NCI-H2171 (cell line): ENCODE measurements at places on chromosomes 16 and 17.

DNA sequence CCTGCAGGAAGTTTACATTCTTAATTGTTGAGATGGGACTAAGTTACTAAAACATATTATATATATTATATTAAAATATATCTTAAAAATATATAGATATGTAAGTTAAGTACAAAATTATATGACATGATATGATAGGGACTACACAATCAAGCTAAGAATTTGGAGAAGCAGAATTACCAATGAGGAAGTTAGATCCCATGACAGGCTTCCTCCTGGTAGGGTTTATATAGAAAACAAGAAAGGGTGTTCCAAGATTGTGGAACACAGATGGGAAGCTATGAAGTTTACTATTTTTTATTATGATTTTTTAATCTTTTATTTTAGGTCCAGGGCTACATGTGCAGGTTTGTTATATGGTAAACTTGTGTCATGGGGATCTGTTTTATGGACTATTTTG, 260.8 kb upstream of the ZFHX3 start:
- no peak for DNase-seq

- no peak for DNase-seq
Measured at GRCh38 chr17:38861399-38861843, 7.9 kb upstream of the RPL23 start.

- DNase-seq: no peak
Measured at GRCh38 chr16:17471719-17472461, 1.1 kb upstream of the XYLT1 start.

GRCh38 chr17:71335212-71335611, 785.6 kb upstream of the SOX9 start:
- no peak for DNase-seq

DNA sequence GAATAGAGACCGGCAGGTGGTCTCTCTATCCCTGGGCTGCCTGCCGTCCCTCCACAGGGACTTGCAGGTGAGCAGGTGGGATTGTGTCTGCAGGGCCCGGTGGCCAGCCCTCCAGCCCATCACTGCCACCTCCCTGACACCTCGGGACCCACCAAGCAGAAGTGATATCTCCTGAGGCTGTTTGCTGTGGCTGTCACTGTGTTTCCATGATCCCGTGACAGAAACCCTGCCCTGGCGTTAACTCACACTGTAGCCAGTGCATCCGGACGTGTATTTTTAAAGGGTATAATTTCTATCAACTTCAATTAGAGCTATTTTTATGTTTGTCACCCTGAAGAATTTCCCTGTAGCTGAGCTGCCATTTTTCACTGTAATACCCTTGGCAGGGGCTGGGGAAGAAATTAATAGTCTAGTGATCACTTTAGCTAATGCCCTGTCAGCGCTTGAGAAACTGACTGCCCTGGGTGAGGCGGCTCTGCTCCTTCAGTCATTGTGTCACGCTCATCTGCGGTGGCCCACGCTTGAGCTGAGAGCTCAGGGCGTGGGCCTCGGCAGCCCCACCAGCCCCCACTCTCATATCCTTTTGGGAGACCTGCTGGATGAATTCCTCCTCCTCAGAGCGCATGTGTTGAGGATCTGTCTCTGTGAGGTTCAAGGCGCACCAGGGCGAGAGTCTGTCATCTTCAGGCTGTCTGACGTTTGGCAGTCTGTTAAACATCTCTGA, 229.9 kb upstream of the CIBAR2 start:
- no peak for DNase-seq

GRCh38 chr17:1494203-1494602, 1.7 kb upstream of the MYO1C start:
- no peak for DNase-seq

GRCh38 chr16:518858-519257, 8.7 kb upstream of the CAPN15 start:
- no peak for DNase-seq

DNA sequence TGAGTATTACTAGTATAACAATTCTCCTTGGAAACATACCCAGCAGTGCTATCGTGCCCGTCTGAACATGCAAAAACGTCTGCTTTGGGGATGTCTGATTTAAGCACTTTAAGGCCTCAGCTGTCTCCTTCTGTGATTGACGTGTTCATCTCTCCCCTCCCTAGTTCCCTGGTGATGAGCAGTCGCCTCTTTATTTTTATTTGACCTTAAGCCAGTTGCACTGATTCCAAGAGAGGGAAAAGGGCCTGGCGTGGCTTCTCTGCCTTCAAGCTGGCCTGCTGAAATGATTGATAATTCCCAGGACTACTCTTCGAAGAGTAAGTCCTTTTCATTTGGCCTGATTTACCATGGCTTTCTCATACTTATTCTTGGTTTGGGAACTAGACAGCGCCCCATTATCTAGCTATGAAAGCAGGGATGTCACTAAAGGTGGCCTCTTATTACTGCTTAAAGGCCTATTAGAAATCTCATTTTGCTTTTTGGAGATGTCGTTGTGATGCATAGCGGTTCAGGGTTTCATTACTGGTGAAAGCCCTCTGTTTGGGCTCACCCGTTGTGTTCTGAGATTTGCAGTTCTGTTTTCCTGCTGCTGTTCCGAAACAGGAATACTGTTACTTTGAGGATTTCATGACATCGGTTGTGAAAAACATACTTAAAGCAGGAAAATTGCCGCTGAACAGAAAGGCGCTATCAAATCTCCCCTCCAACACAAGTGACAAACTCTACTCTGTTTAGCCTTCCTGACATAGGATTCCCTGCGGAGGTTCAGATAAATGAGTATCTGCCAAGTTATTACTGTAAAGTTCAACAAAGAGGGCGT, 65.5 kb downstream of the IQCK start:
- DNase-seq: no peak

DNA sequence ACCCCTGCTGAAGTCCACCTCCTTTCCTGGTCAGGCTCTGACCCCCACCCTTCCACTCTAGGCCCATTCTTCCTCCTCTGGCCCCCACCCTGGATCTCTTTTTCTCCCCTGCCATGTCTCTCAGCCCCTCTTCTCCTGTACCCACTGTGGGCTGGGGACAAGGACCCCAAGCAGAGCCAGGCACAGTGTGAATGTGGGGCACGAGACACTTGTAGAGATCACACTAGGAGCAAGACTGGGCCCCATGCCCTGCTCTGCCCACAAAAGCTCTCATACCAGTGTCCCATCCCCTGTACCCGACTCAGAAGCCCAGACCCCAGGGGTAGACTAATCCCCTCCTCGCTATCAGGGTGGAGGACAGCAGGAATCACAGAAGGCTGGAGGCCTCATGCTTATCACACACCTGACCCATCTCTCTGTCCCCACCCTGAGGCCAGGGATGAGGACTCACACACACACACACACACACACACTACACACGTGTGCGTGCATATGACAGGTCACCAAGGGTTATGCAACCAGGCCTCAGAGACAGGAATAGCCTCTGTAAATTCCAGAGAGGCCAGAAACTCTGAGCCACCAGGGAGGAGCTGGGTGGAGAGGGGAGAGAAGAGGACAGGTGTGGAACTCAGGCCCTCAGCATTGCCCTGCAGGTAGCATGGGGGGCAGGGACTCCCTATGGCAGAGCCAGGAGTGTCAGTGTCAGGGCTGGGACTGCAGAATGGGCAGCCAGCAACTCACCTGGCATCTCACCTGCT, 21.1 kb downstream of the ARHGAP27 start:
- DNase-seq: no peak

- no peak for DNase-seq
Measured at GRCh38 chr16:49439676-49440075, 66.1 kb downstream of the C16orf78 start.

GRCh38 chr17:81242421-81243332, 3.6 kb downstream of the NDUFAF8 start:
- DNase-seq: no peak

GRCh38 chr16:87248714-87249113, 68.5 kb downstream of the C16orf95 start:
- DNase-seq: no peak

- DNase-seq: no peak
Measured at GRCh38 chr16:51540259-51540658, 389.2 kb upstream of the SALL1 start.

- peak; percentile 13 for DNase-seq
Measured at GRCh38 chr17:66764506-66764905, 70.4 kb upstream of the CACNG5 start.

DNA sequence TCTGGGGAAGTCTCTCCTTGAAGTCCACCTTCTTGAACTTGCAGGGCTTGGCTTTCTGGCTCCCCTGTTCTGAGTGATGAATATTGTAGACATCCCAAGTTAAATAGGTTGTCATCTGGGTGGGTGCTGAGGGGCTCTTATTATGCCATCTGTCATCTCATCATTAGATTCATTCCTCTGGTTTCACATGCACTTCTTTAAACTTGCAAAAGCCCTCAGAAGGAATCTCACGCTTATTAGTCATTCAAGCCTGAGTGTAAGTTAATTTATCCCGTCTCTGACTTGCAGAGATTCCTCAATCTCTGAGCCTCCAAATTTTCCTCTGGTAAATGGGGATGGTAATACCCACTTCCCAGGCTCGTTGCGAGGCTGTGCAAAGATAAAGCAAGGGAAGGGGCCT, 5.7 kb downstream of the MGAT5B start:
- DNase-seq: no peak

GRCh38 chr17:80614332-80615047, 69.9 kb downstream of the RPTOR start:
- DNase-seq: no peak

GRCh38 chr17:75549246-75550138, 24.0 kb downstream of the LLGL2 start:
- DNase-seq: peak; percentile 35

DNA sequence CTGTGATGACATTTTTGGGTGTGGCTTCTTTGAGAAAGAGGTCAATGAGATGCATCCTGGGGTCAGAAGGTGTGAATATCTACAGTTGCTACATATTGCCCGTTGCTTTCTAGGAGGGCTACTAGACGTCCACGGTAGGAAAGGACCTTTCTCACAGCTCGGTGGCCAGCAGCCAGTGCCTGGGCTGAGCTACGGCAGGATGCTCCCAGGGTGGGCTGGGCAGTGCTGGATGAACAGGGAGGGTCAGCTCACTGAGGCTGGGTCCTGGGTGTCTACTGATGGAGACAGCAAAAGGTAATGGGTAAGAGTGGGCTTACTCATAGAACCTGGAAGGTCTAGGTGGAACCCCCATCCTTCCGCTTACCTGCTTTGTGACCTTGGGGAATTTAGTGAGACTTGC, 188.3 kb upstream of the WSCD1 start:
- DNase-seq: no peak

GRCh38 chr17:79082311-79083190, 7.9 kb downstream of the ENGASE start:
- DNase-seq: no peak

GRCh38 chr17:38430316-38430715, 2.1 kb downstream of the ARHGAP23 start:
- no peak for DNase-seq

- no peak for DNase-seq
Measured at GRCh38 chr16:85600078-85600477, 13.0 kb upstream of the GSE1 start.

DNA sequence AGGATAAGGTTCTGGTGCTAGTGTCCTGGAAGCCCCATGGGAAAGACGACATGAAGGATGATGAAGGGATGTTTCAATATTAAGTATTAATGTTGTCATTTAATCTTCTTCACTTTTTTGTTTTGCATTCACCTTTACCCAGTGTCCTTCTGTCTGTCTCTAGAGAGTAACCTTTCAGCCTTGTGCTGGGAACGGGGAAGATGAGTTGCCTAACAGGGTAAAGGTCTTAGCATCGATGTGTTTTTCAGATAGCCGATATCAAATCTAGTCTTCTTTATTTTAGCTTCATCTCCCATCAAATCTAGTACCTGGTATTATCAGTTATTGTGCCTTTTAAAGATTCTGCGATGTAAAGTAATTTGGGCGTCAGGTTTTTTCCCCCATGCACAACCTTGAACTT, 125.4 kb downstream of the BCAS3 start:
- no peak for DNase-seq

GRCh38 chr16:16092925-16093627, 130.2 kb downstream of the ABCC6 start:
- DNase-seq: peak; percentile 64

DNA sequence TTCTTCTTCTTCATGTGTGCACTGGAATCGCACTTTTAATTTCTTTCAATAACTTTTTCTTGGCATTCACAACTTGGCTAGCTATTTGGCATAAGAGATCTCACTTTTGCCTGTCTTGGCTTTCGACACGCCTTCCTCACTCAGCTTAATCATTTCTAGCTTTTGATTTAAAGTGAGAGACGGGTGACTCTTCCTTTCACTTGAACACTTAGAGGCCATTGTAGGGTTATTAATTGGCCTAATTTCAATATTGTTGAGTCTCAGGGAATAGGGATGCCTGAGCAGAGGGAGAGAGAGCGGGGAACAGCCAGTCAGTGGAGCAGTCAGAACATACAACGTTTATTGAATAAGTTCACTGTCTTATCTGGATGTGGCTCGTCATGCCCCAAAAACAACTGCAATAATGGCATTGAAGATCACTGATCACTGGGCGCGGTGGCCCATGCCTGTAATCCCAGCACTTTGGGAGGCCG, 200.3 kb downstream of the SEC14L1 start:
- DNase-seq: no peak

DNA sequence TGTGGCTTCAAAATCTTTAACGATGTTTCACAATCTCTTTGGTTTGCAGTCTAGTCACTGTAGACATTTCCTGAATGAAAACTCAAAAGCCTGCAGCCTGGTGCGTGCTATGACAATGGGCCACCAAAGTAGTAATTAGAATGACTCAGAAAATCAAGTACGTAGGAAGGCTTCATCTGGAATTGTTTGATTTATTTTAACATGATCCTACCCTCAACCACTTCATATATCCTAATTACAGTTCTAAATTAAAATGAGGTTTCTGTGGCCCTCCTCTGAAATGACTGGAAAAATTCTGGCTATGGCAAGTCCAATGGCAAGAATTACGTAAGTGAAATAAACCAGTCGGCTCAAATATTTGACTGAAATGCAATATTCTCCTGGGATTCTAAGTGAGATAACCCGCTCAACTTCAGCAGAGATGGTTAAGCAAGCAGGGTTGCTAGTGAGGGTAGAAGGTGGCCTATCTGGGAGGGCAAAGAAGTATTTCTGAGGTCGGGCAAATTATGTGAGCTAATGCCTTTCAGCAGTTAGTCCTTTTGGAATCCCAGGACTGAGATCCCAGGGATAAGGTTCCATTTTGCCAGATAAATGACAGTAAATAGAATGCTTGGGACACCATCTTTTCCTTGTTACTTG, 145.6 kb upstream of the MYOCD start:
- no peak for DNase-seq

DNA sequence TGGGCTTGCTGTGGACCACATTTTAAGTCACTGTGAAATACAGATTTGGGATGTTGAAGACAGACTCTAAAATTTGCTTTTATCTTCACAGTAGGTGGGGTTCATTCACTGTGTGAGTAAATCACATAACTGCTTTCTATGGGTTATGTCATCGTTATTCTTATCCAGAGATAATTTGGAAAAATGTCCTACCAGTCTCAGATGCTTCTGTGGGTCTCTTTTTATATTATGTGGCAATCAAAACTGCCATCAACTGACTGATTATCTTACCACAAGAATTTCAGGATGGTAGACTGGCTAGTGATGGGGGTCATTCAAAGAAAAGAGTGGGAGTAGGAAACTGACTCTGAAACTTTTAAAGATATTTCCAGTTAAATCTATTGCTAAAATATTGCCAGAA, 3.1 kb downstream of the HSBP1 start:
- DNase-seq: no peak
